ENCODE measurements at places on chromosomes 5 and 9. TPM values are rescaled to one million over a fixed set of nuclear protein-coding genes. Genes with fewer than 3 reads are reported as not detected.
A peak's percentile ranks its signal among the peaks of the same experiment; 100 is the strongest.

DUSP1 gene
- total RNA-seq: 345 TPM

SCGB3A1 gene
- total RNA-seq: not detected

NKD2 gene
- total RNA-seq: not detected

- no peaks in the 10 kb centered on the region for H3K36me3 ChIP-seq
- DNase-seq: no peak
- no peaks in the 10 kb centered on the region for H3K27me3 ChIP-seq
- H3K4me1 ChIP-seq: peaks cover 29% of the 10 kb centered on the region
Measured at GRCh38 chr5:132386644-132387286, 17.3 kb downstream of the SLC22A5 start.

DNA sequence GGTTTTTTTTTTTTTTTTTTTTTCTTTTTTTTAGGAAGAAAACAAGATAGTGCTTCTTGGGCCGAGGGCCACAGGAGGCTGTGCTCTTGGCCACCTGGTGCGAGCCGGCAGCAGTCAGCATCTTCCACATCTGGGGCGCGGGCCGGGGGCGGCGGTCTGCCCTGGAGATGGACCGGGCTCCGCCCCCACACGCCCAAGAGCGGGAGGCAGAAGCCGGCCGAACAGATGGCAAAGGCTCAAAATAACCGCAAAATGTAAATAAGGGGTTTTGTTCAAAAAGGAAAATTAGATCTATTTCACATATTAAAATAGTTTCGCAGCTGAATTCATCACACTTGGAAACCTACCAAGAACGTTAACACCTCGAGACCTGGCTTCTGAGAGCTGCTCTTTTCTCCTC, 51.5 kb upstream of the UBAC1 start:
- no peaks in the 10 kb centered on the region for H3K27me3 ChIP-seq
- peaks cover 13% of the 10 kb centered on the region for H3K4me1 ChIP-seq
- H3K36me3 ChIP-seq: peaks cover 19% of the 10 kb centered on the region
- H3K4me3 ChIP-seq: peak overlapping the region; percentile 2
- no peak for DNase-seq
- H3K27ac ChIP-seq: peak overlapping the region; percentile 57

DNA sequence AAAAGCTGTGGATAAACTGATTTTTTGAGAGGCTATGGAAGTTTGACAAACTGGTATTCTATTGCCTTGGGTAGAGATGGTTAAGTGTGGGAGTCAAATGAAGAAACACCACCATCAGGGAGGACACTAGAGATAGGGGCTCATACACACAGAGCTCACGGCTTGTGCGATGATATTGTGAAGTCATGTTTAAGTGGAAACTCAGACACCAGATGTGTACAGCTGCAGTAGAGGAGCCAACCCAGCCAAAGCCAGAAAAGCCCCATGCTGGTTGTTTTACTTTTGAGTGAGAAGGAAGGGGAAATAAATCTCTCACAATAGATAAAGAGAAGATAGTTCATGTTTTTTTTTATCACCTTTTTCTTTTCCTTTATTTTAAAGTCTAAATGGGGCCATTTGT, 377.7 kb downstream of the DMRT2 start:
- no peaks in the 10 kb centered on the region for H3K36me3 ChIP-seq
- no peaks in the 10 kb centered on the region for H3K4me1 ChIP-seq
- DNase-seq: no peak
- H3K4me3 ChIP-seq: no peak overlapping the region

- DNase-seq: peak; percentile 68
- no peaks in the 10 kb centered on the region for H3K36me3 ChIP-seq
- no peaks in the 10 kb centered on the region for H3K27me3 ChIP-seq
- no peak overlapping the region for H3K27ac ChIP-seq
Measured at GRCh38 chr9:127586537-127586936, 25.5 kb upstream of the STXBP1 start.

GRCh38 chr5:45335978-45336377, 360.2 kb downstream of the HCN1 start:
- peaks cover 17% of the 10 kb centered on the region for H3K4me1 ChIP-seq
- no peaks in the 10 kb centered on the region for H3K27me3 ChIP-seq
- no peak overlapping the region for H3K4me3 ChIP-seq
- H3K36me3 ChIP-seq: no peaks in the 10 kb centered on the region
- no peak for DNase-seq

- DNase-seq: no peak
- no peak overlapping the region for H3K27ac ChIP-seq
- H3K4me1 ChIP-seq: peaks cover 33% of the 10 kb centered on the region
- no peaks in the 10 kb centered on the region for H3K36me3 ChIP-seq
- H3K4me3 ChIP-seq: no peak overlapping the region
Measured at GRCh38 chr5:135213027-135213386, 179.0 kb upstream of the PITX1 start.

DNA sequence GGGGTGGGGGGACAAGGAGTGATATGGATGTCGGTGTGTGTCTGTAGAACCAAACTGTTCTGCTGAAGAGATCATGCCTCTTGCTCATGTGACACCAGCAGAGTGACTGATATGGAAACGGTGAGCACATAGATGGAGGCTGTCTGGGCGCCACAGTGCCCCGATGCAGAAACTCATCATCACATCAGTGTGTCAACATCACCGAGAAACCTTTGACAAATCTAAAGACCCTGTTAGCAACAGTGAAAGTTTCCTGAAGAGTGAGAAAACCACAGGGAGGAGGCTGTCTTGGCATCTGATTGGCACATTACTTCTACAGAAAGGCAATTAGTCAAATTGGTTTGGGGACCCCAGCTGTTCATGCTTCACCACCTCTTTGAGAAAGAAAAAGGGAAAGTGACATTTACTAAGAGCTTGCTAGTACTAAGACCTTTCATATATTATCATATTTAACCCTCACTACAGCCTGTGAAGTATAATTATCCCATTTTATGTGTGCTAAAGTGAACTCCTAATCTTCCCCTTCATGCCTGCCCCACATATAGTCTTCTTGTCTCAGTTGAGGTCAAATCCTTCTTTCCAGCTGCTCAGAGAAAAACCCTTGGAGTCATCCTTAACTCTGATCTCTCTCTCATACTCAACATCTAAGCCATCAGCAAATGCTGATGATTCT, 25.6 kb downstream of the CSF2 start:
- no peaks in the 10 kb centered on the region for H3K27me3 ChIP-seq
- H3K27ac ChIP-seq: no peak overlapping the region
- H3K36me3 ChIP-seq: no peaks in the 10 kb centered on the region
- no peaks in the 10 kb centered on the region for H3K4me1 ChIP-seq
- no peak overlapping the region for H3K4me3 ChIP-seq

- peak; percentile 39 for DNase-seq
- peaks cover 58% of the 10 kb centered on the region for H3K4me1 ChIP-seq
- H3K36me3 ChIP-seq: no peaks in the 10 kb centered on the region
- H3K4me3 ChIP-seq: no peak overlapping the region
Measured at GRCh38 chr5:72388646-72389045, 68.5 kb downstream of the PTCD2 start.

DNA sequence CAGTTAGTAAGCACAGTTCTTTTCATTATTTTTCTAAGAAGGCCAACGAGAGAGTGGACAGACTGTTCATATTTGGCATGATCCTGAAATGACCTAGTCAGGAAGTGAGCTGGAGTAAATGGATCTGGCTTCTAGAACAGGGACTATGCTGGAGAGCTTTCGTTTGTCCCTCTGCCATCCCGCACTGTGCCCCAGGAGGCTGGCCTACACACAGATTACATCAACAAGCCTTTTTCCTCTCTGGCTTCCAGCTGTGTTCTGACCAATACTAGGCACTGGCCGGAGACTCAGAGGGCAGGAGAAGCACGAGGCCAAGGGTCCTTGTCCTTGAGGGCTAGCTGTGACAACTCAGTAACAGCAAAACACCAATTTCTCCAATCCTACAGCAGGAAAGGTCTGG, 127.8 kb downstream of the MED27 start:
- DNase-seq: peak; percentile 54
- H3K27ac ChIP-seq: no peak overlapping the region
- no peaks in the 10 kb centered on the region for H3K36me3 ChIP-seq
- no peaks in the 10 kb centered on the region for H3K27me3 ChIP-seq
- no peak overlapping the region for H3K4me3 ChIP-seq
- H3K4me1 ChIP-seq: peaks cover 24% of the 10 kb centered on the region

DNA sequence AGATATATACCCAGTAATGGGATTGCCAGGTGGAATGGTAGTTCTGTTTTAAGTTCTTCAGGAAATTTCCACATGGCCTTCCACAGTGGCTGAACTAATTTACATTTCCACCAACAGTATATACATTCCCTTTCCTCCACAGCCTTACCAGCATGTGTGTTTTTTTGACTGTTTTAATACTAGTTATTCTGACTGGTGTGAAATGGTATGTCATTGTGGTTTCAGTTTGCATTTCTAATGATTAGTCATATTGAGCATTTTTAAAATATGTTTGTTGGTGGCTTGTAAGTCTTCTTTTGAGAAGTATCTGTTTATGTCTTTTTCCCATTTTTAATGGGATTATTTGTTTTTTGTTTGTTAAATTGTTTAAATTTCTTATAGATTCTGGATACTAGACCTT, 208.9 kb downstream of the CFAP90 start:
- no peaks in the 10 kb centered on the region for H3K36me3 ChIP-seq
- peaks cover 26% of the 10 kb centered on the region for H3K4me1 ChIP-seq
- no peak overlapping the region for H3K4me3 ChIP-seq
- H3K27me3 ChIP-seq: no peaks in the 10 kb centered on the region

- no peak overlapping the region for H3K27ac ChIP-seq
- H3K36me3 ChIP-seq: no peaks in the 10 kb centered on the region
- H3K4me1 ChIP-seq: no peaks in the 10 kb centered on the region
- no peaks in the 10 kb centered on the region for H3K27me3 ChIP-seq
- DNase-seq: no peak
Measured at GRCh38 chr9:32596936-32597335, 24.0 kb upstream of the NDUFB6 start.

- no peaks in the 10 kb centered on the region for H3K27me3 ChIP-seq
- H3K27ac ChIP-seq: no peak overlapping the region
- no peaks in the 10 kb centered on the region for H3K4me1 ChIP-seq
- no peak overlapping the region for H3K4me3 ChIP-seq
- DNase-seq: no peak
Measured at GRCh38 chr5:368183-369084, 46.9 kb downstream of the AHRR start.

GRCh38 chr5:7540736-7541485, 145.0 kb downstream of the ADCY2 start:
- H3K4me1 ChIP-seq: peaks cover 4% of the 10 kb centered on the region
- DNase-seq: no peak
- no peaks in the 10 kb centered on the region for H3K36me3 ChIP-seq
- no peak overlapping the region for H3K27ac ChIP-seq
- H3K4me3 ChIP-seq: no peak overlapping the region
- H3K27me3 ChIP-seq: no peaks in the 10 kb centered on the region

DNA sequence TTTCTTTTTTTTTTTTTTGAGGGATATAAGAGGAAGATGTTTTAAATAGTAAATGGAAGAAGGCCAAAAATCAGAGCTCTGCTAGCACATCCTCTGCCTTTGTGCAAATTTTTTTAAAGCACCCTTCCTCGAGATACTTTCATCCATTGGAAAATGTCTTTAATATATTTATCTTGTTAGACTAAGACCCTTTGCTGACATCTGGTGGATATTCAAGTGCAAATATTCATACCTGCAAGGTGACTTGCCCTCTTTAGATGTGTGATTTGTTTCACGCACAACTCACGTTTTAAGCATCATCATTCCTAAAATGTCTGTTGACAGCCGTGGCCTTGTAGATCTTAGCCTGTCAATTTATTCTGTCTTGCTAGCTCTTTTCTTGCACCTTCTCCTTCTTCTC, 258.5 kb downstream of the AGTPBP1 start:
- H3K36me3 ChIP-seq: no peaks in the 10 kb centered on the region
- no peaks in the 10 kb centered on the region for H3K27me3 ChIP-seq
- H3K4me3 ChIP-seq: no peak overlapping the region
- no peaks in the 10 kb centered on the region for H3K4me1 ChIP-seq
- H3K27ac ChIP-seq: no peak overlapping the region
- no peak for DNase-seq

DNA sequence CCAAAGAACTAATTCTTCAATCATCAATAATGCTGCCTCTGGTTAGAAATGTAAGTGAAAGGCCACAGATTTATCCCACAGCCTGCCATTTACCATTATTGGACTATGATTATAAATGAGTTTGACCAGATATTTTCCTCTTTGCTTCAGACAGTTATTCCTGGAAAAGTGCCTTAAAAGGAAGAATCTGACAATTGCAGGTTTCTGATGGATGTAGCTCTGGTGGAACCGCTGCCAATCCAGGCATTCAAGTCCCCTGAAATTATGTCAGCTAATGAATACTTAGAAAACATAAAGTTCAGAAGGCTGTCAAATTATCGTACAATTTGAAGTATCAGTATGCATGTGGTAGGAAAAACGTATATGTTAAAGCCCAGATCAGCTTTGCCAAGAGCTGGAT, 78.2 kb upstream of the NR4A3 start:
- no peaks in the 10 kb centered on the region for H3K4me1 ChIP-seq
- no peaks in the 10 kb centered on the region for H3K27me3 ChIP-seq
- no peak for DNase-seq

GRCh38 chr9:127128341-127129072, 6.1 kb upstream of the ANGPTL2 start:
- H3K4me3 ChIP-seq: no peak overlapping the region
- H3K27ac ChIP-seq: peak overlapping the region; percentile 94
- H3K4me1 ChIP-seq: peaks cover 52% of the 10 kb centered on the region
- no peaks in the 10 kb centered on the region for H3K36me3 ChIP-seq
- no peaks in the 10 kb centered on the region for H3K27me3 ChIP-seq

DNA sequence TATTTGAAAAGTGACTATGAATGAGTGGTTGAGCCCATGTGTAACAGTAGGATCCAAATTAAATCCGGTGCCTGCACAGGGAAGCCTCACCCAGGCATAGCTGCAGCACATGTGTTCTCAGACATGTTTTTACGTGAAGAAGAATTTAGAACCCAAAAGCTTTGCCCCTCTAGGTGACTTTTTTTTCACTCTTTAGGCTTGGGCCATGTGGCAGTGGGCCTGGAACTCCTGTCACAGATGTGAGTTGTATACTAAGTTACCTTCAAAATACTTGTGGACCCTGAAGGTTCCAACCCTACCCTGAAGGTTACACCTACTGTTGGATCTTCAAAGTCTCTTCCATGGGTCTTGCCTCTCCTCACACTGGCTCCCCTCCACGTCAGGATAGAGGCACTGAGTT, 146.6 kb downstream of the GAS1 start:
- H3K4me1 ChIP-seq: no peaks in the 10 kb centered on the region
- no peak for DNase-seq
- H3K27ac ChIP-seq: no peak overlapping the region
- no peak overlapping the region for H3K4me3 ChIP-seq
- no peaks in the 10 kb centered on the region for H3K27me3 ChIP-seq

- H3K36me3 ChIP-seq: no peaks in the 10 kb centered on the region
- H3K27me3 ChIP-seq: no peaks in the 10 kb centered on the region
- H3K27ac ChIP-seq: no peak overlapping the region
Measured at GRCh38 chr9:27672718-27673117, 99.4 kb upstream of the C9orf72 start.

DNA sequence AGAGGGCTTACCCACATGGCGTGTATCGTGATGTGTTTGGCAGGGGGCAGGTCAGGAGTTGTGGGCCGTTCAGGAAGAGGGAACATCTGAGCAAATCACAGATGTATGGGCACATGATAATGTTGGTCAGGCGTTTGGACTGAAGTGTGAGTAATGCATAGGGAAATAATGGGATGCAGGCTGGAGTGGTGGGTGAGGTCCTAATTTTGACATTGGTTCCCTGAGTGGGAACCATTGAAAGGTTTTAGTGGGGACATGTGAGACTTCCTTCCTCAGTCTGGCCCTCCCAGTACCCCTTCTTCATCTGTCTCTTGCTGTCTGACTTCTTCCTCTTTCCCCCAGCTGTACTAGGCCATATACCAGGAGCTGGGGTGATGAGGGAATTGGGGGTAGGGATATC, 7.6 kb downstream of the OTULIN start:
- no peaks in the 10 kb centered on the region for H3K36me3 ChIP-seq
- no peak overlapping the region for H3K4me3 ChIP-seq
- DNase-seq: no peak
- H3K27me3 ChIP-seq: no peaks in the 10 kb centered on the region
- H3K27ac ChIP-seq: no peak overlapping the region
